ENCODE measurements at places on chromosomes 12 and 14.

DNA sequence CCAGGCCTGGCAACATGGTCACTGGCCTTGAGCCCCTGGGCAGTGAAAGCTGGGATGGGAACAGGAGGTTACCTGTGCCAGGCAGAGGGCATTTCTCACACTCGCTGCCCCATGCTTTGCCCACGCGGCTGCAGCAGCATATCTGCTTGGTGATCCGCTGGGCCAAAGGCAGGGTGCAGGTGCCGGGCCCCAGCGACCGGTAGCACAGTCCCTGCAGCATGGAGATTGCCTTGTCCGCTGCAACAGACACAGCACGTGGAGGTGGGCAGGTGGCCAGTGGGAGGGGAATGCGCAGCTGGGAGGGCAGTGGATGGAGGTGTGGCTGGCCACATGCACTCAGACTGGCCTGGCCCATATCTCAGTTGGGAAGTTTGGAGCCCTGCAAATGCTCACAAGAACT, 35.3 kb downstream of the ISCA2 start:
- DNase-seq = no peak

DNA sequence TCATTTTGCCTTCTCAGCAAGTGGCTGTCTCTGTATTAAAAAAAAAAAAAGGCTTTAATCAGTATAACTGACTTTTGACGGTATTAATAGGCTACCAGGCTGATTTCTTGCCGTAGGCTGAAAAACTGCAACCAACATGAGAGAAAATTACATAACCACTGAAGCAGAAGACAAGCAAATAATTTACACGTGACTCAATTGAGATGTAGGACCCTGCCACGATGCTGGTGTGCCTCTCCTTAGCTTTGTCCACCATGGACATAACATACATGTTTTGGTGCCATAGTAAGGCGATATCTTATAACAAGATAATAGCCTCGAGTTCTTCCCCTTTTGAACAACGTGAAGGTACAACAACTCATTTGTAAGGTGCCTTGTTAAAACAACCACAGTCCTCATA, 88.7 kb upstream of the GRIP1 start:
- DNase-seq = no peak

DNA sequence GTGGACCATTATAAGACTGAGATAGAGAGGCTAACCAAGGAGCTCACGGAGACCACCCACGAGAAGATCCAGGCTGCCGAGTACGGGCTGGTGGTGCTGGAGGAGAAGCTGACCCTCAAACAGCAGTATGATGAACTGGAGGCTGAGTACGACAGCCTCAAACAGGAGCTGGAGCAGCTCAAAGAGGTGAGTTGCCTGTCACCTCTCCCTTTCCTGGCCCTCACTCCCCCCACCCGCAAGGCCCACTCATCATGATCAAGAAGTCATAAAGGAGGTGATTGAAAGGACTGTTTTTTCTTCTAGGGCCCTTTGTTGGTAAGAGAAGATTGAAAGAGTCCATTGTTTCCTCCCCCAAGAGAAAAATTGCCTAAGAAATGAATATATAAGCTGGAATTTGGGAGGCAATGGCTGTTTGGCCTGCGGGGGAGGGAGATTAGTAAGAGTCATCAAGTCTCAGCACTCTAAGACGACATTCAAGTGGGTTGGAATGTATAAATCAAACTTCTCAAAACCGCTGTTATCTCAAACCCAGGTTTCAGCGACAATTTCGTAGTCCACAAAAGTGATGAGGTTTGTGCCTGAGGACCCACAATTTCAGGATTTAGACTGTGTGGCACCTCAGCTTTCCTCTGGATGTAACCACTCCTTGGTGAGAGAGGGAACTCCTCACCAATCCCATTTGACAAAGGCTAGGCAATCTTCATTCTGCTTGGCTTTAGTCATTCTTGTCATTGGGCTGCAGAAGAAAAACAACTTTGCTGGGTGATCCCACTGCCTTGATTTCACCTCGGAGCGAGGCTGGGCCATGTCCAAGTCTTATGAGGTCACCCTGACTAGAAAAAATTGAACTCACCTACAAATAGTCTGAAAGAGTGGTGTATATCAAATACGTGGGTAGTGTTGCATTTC, 966 bp downstream of the BICD1 start:
- DNase-seq = peak; percentile 29

DNA sequence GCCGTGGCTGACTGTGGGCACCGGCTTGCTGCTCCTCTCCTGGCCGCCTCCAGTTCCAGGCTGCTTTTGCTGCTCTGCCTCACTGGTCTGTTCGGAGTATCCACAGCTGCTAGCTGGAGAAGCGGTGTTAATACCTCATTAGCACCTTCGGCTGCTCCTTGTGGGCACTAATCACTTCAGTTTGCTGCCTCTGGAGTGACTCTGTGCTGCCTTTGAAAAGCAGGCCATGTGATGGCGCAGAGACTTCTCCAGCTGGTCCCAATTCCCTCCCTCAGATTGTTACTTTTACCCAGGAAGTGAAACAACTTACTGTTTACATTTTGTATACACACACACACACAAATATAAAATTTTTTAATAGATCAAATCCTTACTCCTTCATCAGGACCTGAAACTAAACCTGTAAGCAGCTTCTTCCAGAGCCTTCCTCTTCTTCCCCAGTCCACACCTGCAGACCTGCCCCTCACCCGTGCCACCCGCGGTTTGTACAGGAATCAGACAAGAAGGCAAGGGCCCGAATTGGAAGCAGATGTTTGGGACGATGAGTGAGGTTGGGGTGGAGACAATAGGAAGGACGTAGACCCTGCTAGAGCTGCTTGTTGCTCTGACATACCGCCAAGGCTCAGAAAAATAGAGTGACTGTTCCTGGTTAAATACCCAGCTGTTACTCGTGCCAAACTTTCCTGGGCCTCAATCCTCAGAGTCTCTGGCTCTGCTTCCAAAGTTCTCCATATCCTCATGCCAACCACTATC, 41.5 kb upstream of the LTBP2 start:
- DNase-seq = no peak

GRCh38 chr14:33674927-33675326, 275.9 kb downstream of the EGLN3 start:
- no peak for DNase-seq

- DNase-seq = no peak
These were observed 60.8 kb upstream of the EEA1 start for GRCh38 chr12:92989715-92990484.

DNA sequence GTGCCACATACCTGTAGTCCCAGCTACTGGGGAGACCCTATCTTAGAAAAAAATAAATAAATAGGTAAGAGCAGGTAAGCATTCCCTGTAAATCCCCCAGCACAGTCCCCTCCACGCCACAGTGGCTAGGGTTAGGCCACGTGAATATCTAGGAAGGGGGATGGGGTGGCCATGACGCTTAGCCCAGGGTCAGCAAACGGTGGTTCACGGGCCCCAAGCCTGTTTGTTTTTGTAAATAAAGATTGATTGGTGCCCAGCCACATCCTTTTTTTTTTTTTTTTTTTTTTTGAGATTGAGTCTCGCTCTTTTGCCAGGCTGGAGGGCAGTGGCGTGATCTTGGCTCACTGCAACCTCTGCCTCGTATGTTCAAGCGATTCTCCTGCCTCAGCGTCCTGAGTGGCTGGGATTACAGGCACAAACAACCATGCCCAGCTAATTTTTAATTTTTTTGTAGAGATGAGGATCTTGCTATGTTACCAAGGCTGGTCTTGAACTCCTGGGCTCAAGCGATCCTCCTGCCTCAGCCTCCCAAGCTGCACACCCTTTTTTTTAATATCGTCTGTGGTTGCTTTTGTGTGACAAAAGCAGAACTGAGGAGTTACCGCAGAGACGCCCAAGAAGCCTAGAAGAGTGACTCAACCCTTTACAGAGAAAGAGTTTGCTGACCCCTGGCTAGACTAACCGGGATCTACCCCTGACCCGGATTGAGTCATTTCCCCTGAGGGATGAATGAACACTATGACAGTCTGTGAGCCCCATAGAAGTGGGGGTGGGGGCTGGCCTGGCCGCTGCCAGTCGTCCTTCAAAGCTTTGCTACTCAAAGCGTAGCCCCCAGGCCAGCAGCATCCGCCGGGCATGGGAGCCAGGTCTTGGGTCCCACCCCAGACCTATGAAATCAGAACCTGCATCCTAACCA, 113.7 kb upstream of the NCOR2 start:
- DNase-seq = no peak

DNA sequence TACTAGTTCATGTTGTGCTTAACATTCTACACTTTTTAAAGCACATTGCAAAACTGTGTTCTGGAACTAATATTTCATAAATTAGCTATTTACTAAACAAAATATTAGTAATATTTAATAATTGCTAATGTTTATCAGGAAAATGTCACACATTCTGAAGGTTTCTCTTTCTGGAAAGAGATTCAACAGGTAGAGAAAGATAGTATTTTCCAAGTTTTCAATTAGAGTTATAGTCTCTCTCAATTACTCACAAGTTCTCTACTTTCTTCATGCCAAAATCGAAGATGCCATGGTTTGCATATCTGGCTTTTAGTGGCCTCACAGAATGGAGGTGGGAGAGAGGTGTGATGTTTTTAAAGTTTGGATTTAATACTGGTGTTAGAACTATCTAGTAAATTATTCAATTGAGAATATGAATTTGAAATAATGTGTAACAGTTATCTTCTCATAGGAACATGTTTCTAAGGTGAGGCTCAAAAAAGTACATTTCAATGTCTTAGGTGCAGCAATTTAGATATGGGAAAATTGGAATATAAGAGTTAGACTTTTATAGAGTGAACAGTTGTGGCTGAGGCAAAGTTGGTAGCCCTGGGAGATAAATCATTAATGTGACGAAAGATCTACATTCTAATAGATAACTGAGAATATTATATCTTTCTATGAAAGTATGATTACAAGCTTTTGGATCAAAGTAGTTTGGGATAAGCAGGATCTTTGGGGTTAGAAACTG, 1.5 kb downstream of the LUM start:
- DNase-seq = no peak

- DNase-seq = no peak
These were observed 112.0 kb downstream of the EPS8 start for GRCh38 chr12:15677228-15677627.

DNA sequence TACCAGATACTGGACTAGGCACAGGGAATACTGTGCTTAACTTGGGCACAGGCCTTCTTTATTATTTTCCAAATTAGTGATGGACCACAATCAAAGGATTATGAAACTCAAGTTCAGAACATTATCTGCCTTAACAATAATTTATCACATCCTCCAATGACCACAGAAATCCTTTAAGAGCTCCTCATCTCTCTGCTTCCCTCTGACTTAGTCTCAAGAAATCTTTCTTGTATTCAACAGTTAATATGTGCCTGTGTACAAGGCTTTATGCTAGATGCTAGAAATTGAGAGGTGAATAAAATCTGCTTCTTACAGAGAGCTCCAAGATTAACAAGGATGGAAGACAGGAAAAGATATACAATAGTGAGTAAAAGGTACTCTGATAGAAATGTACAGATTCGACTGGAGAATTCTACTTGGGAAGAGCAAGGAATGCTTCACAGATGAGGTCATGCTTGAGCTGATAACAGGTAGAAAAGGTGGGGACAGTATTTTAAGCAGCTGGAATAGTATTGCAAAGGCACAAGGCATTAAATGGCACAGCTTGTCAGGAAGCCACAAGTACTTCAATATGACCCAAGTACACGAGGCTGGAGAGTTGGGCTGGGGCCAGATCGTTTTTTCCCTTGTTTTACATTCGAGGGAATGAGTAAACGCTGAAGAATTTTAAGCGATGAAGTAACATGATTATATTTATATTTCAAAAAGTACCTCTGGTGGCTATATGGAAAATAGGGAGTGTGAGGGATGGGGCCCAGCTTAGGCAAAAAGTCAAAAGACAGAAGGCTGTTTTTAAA, 55.1 kb upstream of the ARID2 start:
- no peak for DNase-seq

- no peak for DNase-seq
These were observed 5.5 kb downstream of the PNN start for GRCh38 chr14:39180553-39180952.

DNA sequence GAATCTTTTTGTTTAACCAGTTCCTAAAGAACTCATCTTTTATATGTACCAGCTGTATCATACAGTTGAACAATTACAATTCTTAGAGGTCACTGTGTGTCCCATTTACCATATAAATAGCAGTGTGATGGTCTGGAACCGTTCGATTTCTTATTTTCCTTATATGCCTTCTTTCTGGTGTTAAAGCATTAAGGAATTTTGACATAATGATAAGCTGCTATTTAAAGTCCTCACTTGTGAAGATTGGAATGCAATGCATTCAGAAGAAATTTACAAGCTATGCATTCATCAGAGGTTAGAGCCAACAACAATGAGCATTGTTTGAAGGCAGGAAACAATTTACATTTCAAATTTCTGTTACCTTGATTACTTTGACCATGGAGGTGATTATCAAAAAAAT, 80.0 kb upstream of the PRICKLE1 start:
- no peak for DNase-seq

- DNase-seq = peak; percentile 12
These were observed 668 bp downstream of the TRIP11 start for GRCh38 chr14:92039063-92039718.

- DNase-seq = no peak
These were observed 221.9 kb upstream of the KITLG start for GRCh38 chr12:88802096-88802706.

DNA sequence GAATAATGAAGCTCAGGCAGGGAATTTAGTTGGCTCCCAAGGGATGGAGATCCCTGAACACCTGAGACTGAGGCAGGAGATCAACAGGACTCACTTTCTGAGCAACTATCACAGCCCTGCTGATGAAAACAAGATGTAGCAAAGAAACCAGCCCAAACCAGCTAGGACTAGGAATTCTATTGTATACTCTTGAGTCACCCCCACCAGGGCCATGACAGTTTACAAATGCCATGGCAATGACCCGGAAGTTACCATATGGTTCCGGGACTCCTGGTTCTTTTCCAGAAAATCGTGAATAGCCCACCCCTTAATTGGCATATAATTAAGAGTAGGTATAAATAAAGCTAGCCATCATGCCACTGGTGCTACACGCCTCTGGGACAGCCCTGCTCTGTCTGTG, 46.0 kb upstream of the OASL start:
- DNase-seq = no peak

DNA sequence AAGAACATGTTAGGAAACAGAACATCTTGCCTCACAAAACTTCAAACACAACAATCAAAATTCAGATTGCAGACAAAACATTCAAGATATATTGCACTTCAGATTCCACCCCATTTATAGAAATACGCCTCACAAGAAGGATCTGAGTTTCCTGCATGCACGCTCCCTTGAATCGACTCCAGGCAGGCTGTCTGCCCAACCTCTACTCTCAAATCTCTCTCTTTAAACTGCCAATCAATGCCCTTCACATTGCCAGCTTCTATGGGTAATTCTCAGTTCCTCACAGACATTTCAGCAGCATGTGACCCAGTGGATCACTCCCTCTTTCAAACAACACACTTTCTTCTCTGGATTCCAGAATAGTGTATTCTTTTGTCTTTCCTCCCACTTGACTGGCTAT, 184.1 kb downstream of the PRKD1 start:
- DNase-seq = no peak

DNA sequence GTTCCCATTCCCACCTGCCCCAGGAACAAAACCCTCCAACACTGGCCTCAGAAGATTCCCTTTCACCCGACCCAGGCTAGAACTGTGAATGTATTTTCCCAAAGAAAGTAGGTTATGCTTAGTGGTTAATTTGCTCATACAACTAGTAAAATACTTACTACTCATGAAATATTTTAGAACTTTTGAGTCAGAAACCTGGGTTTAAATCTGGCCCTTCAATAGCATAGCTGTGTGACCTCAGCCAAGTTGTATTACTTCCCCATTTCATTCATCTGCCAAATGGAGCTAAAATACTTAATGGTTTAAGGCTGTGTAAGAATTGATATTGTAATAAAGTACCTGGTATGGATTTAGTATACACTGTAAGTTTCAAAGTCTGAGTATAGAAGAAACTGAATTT, 69.1 kb upstream of the DNM1L start:
- DNase-seq = no peak

- DNase-seq = no peak
These were observed 51.0 kb upstream of the RIN3 start for GRCh38 chr14:92462568-92462967.
